KBM-7 (cell line): ENCODE measurements at places on chromosomes 3 and 15.

DNA sequence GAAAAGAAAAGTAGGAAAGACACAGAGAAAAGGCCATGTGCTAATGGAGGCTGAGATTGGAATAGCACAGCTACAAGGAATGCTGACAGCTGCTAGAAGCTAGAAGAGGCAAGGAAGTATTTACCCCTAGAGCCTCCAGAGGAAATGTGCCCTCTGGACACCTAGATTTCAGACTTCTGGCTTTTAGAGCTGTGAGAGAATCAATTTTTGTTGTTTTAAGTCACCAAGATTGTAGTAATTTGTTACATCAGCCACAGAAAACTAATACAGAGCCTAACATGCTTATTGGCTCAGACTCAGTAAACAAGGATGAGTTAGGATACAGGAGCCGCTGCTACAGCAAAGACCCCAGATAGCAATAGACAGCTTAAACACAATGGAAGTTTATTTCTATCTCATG lies 33.1 kb upstream of the GLCE start:
- no peak for DNase-seq

- DNase-seq, result no peak
These were observed 528.8 kb downstream of the SHQ1 start for GRCh38 chr3:72319194-72320094.

DNA sequence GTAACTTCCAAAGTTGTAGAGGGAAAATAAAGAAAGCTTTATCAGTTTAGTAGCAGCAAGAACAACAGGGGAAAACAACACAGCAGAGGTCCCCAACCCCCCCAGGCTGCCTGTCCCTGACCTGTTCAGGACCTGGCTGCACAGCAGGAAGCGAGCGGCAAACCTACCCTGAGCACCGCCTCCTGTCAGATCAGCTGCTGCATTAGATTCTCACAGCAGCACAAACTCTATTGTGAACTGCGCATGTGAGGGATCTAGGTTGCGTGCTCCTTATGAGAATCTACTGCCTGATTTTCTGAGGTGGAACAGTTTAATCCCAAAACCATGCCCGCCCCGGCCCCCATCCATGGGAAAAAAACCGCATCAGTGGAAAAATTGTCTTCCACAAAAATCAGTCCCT lies 40.3 kb downstream of the USP50 start:
- DNase-seq, result no peak

- no peak for DNase-seq
These were observed 418.2 kb upstream of the ZNF717 start for GRCh38 chr3:76203578-76203977.
